ENCODE measurements at places on chromosomes 4 and X.

DNA sequence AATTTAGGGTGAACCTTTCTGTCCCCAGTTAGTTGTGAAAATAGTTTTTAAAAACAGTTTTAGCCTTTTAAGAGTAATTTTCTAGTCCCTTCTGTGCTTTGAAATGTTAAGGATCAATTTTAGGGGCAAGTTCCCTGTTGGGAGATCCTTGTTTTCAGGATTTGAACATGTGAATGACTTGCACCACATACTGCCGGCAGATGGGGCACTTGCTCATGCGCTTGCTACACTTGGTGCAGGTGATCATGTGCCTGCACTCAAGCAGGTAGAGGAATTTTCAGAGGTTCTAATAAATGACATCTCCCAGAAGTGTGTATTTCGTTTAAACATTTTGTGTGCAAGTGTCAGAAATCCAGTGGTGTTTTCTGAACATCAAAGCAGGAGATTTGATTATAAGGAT lies 195.9 kb downstream of the CHM start:
- DNase-seq = no peak

DNA sequence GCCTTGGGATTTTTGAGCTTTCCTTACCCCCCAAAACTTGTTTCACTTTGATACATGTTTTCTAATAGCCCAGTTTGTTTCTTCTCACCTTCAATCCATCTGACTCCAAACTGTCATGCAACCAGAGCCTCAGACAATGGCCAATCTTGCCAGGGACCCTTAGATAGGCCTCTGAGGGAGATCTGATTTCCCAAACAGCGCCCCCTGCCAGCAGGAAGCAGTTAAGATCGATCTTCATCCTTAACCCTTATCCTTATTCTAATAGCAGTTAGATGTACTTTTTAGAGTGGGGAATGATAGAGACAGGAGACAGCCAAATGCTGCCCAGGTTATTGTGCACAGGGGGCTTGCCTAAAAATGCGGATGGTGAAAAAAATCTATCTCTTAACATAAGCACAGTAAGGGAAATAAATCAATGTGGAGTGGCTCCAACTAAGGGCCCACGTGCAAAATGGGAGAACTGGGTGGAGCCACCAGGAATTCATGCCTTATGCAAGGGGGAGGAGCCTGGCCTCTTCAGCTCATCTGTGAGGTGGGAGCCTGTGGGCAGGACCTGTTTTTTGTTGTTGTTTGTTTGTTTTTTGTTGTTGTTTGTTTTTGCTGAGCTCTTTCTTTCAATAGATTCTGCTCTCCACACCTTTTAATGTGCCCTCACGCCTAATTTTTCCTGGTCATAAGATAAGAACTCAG lies 833.6 kb upstream of the AGA start:
- DNase-seq = no peak

DNA sequence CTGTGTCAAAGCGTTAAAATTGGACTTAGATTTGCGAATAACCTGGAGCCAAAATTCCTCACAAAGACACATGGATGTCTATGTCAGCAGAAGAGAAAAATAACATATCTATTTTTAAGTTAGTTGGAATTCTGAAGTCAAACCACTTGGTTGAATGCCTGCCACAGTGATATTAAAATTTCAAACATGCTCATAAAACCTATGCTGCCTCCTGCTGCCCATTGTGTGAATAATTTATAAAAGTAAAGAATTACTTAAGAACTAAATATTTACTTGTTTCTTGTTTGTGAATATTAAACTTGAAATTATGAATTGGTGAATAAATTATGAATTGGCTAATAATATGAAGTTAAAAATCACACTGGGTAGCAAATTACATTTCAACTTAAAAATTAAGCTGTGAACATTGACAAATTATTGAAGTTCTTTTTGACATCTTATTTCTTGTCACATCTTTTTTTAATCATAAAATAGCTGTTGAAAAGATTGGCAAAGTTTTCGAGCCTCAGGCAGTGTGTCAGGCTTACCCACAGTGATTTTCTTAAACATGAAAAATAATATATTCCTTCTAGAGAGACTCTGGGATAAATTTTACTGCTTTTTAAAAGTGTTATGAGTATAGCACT lies 35.4 kb downstream of the FABP2 start:
- no peak for DNase-seq

DNA sequence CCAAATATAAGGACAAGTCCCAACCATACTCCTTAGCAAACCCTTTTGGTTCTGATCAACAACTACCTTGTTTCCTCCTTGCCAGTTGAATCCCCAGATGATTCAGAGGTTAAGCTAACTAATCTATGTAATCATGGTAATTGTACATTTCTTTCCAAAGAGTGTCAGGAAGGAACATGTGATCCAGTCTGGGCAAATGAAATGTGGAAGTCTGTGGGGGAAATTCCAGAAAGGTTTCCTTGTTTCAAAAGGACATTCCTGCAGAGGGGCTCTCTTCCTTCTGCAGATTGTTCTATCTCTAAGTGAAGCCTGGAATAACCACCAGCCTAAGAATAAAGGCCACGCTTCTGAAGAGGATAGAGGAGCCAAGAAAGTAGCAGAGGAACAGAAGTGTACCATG lies 7.0 kb downstream of the PRSS12 start:
- no peak for DNase-seq

DNA sequence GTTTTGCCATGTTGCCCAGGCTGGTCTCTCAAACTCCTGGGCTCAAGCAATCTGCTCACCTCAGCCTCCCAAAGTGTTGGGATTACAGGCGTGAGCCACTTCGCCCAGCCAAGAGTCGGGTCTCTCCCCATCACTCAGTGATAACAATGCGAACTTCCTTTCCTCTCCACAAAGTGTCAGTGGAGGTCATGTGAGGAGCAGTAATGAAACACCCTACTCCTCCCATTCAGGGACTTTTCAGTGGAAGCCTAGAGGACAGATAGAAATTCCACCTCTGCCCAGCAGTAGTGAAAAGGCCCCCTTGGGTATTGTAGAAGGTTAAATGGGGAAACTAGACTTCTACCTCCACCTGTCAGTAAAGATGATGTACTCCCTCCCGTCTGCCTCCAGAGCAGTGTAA lies 141.9 kb upstream of the STK26 start:
- DNase-seq = no peak

DNA sequence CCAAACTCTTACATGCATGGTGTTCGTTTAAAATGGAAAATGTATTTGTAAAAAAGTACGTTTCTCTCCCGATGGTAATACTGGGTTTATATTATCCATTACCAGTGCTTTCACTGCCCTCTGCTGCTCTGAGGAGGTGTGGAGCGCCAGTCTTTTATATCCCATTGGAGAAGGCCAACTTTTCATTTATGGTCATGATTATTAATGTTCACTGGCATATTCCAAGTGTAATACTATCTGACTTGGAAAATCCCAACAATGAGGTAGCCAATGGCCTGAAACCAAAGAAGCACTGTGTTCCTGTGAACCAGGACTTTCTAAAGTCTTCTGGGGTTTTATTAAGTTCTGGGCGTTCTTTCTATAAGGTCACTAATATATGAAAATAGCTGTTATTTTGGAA lies 80.7 kb downstream of the SYNPO2 start:
- no peak for DNase-seq

- DNase-seq = no peak
Measured at GRCh38 chrX:140701480-140701879, 8.1 kb upstream of the LINC00632 start.

- DNase-seq = no peak
Measured at GRCh38 chrX:41720125-41720779, 3.7 kb upstream of the GPR82 start.

GRCh38 chr4:156191044-156191781 lies 237.5 kb upstream of the CTSO start:
- DNase-seq = no peak

- no peak for DNase-seq
Measured at GRCh38 chr4:137632842-137633241, 100.5 kb upstream of the PCDH18 start.

GRCh38 chr4:87851332-87851731 lies 18.6 kb downstream of the MEPE start:
- DNase-seq = no peak

- DNase-seq = no peak
Measured at GRCh38 chr4:84809946-84810345, 156.5 kb downstream of the WDFY3 start.

- DNase-seq = no peak
Measured at GRCh38 chr4:5924461-5925125, 31.7 kb upstream of the CRMP1 start.

DNA sequence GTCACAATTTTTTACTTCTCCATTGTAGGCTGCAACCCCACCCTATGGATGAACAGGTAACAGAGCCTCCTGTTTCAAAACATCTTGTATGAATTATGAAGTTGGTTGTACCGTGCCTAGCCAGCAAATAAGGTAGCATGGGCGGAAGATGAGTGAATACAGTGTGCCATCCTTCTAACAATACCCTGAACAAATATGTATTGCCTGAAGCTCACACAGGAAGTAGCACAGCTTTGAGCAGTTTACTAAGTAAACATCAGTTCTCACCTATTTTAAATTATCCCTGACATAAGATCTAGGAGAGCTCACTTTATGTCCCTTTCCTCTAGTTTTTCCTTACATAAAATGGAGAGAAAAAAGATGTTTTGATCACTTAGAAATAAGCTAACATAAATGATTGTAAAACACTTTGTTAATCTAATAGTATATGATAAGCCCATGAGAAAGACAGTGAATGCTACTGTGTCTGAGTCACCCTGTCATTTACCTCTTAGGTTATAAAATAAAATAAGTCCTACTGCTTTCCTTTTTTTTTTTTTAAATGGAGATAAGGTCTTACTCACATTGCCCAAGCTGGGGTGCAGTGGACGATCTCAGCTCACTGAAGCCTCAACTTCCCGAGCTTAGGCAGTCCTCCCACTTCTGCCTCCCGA lies 36.6 kb downstream of the GRSF1 start:
- peak; percentile 12 for DNase-seq

- no peak for DNase-seq
Measured at GRCh38 chr4:124167602-124168001, 544.9 kb downstream of the ANKRD50 start.

GRCh38 chr4:169225058-169225751 lies 45.6 kb downstream of the SH3RF1 start:
- peak; percentile 3 for DNase-seq

DNA sequence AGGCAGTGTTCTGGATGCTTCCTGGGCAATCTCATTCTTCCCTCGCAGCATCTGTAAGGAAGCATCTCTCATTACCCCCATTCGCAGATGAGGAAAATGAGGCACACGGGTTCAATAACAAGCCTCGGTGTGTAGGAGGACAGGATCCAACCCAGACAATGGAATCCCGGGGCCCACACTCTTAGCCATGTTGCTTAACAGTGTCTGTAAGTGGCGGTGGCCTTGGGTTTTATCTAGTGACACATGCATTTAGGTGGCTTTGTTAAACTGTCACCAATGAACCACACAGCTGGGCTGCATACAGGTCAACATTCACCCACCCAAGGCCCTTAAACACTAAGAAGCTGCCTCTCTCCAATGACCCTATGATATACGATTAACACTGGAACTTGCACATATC lies 22.6 kb downstream of the RELL1 start:
- no peak for DNase-seq

DNA sequence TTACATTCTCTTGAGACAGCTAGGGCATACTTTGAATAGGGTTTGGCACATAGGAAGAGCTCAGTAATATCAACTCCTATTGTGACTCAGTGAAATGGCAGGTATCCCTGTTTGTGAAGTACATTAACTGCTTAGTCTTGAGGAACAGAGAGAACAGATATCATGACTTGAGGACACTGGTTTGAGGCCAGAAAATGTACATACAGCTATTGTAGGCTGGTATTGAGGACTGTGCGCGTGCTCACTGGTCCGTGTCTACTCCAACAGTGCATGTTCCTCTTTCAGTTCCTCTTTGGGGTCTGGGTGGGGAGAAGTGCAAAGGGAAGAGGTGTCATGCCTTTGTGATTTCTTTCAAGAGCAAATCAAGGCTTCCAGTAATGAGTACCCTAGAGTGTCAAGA lies 34.6 kb upstream of the TBC1D9 start:
- no peak for DNase-seq

Measured in T-helper 2 cell (primary cell).